D721Med (cell line): ENCODE measurements at places on chromosomes 2 and 18.

- DNase-seq, result no peak
Observed at GRCh38 chr2:168056242-168056787, 191.1 kb downstream of the STK39 start.

- DNase-seq, result no peak
Observed at GRCh38 chr18:46402945-46403344, 254.1 kb downstream of the LOXHD1 start.

DNA sequence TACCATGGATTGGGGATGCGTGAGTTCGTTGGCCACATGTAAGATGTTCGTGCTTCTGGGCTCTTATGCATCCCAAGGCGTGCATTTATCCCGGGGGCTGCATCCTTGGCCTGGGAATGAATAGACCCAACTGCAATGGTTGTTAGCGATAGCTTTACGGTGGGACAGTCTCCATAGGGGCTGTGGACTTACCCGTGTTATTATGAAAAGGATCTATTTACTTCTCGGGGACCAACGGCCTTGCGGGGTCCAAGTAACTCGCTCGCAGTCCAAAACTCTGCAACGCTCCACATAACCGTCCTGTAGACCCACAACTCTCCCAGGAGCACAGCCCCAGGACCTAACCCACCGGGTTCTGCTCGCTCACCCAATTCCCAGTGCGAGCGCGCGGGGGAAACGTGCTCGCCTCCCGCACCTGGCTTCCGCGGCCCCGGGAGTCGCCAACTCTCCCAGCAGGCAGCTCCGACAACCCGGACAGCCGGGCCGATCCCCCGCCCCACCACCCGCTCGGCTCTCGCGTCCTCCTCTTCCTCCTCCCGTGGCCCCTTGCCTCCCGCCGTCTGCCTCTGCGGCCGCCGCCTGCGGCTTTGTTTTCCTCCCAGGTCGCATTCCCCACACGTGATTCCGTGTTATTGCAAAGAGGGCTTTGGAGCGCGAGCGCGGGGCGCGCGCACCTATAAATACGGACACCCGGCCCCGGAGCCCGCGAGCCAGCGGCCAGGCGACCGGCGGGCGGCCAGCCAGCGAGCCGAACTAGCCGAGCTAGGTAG is at the start of gene CABLES1:
Gene CABLES1, plus strand, starts transcription at position 706 of the 770 bp plus-strand sequence. CDS start 278 bp downstream, outside the sequence.
- DNase-seq, result peak; percentile 86

DNA sequence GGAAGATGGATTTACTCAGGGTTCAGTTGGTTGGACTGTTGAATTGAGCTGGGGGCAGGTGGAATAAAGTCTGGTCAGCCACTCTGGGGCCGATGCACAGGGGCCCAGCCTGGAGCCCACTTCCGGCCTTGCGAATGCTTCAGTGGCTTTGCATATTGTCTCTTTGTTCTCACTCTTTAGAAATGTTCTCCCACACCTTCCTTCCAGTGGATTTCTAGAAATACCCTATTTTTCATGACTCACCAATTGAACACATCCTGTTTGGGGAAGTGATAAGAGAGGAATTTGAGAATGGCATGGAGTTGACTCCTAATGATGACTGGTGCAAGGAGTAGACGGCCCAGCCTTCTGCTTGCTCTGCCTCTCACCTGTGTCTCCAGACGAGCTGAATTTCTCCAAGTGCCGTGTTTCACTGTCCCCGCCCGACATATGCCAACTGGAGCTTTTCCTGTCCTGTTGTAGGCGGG is 28.1 kb downstream of the ASAP2 start:
- DNase-seq, result no peak

DNA sequence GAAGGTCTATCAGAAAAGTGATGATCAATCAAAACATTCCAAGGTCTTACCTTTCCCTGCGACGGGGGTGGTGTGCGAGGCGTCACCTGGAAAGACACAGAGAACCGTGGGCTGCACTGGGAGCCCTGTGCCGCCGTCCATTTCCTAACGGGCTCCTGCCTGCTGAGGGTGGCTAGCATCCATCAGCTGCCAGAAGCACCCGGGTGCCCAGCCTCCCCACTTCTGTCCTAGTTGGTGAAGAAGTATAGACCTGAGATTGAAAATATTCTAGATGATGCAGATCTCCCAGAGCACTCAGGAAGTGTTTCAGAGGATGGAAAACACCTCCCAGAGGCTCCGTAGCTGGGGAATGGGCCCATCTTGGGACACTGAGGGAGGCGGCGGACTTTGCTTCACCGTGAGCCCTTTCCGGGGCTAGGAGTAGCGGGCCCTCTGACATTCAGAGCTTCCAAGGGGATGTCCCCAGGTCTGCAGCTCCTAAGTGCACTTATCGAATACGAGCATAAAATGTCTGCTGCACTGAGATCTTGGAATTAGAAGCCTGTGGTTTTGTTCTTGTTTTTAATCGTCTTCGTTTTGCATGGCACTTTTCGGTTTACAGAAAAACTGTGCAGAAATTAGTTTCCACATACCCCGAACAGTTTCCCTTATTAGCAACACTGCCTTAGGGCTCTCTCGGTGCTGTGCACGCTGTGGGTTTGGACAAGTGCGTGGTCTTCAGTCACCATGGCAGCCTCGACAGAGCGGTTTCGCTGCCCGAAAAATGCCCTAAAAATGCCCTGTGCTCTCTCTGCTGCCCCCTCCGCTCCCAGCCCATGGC is 143.5 kb downstream of the MBP start:
- DNase-seq, result no peak

DNA sequence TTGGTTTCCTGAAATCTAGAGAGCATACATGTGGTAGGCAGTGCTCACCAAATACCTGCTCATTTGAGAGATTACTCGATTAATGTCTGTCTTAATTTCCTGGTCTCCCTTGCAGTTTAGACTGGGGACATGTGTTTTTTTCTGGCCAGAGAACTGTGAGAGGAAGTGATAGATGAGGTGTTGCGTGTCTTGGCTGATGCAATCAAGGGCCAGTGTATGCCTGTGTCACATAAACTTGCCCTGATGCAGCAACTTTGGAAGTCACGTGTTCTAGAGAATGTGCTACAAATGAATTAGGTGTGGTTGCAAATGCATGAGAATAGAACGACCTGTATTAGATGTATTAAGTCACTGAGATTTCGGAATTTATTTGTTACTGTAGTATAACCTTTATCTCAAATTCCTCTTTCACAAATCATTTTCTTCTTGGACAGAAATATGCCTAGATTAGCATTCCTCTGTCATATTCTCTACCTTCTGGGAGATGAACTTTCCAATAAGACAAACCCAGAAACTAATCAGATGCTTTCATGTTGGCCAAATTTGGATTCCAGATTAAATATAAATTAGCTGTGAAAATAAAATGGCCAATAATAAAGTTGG is 9.9 kb upstream of the IL1A start:
- DNase-seq, result no peak

GRCh38 chr2:200041639-200042038 is 86.3 kb downstream of the MAIP1 start:
- peak; percentile 22 for DNase-seq

DNA sequence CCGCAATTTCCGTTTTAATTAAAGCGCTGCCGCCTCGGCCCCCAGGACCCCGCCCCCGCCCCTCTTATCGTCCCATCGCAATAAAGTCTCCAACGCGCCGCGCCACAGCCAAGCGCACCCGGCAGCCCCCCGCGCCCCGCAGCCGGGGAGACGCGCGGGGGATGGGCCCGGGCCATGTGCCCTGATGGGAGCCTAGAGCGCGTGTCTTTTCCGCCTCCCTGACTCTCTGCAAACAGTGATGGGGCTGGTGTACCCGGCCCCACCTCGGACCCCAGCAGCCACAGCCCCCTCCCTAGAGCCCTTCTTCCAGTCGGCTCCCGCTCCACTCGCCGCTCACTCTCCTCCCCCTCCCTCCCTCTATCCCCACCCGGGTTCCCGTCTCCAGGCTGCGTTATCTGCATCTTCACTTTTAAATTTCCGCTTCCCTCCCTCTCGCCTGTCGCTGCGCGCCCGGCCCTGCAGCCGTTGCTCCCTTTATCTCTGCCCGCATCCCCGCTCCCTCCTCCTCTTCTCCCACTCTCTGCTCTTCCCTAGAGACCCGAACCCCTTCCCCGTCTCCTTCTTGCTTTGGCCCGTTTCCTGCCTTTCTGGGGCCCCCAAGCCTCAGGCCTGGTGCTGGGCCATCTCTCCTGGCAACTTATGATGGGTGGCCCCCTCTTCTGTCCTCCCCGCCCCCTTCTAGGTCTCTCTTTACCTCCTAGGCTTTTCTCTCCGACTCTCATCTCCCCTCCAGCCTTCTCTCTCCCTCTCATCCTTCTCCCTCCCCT is 524 bp upstream of the FEV start:
- DNase-seq, result peak; percentile 59

DNA sequence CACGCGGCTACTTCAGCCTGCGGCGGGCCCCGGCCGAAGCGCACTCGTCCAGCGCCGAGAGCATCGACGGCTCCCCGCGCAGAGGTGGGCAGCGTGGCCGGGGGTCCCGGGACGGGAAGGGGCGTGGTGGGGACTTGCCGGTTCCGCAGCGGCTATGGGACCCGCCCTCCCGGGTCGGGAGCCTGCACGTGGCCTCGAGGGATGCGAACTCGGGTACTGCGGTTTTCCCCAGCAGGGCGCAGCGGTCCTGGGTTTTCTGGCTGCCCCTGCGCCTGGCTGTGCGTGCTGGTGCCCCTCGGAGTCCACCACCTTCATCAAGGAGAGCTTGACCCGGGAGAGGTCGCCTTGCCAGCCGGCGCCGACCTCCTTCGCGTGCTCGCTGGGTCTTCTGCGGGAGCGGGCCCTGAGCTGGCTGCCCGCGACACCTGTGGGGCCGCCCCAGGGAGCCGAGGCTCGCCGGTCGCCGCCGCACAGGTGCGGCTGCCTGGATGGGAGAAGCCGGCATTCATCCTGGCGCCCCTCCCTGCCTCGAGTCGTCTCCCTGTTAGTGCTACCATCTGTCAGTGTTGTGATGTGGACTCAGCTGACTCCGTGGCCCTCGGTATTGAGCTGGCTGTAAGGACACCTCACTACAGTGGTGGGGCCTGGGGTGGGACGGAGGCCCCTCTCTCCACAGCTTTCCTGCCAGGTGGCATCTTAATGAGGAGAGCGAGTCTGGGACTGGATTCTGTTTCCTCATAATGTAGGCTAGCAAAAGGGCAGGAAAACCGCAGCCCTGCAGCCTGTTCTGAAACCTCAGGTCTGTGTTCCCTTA is 177.3 kb downstream of the AGAP1 start:
- DNase-seq, result no peak

DNA sequence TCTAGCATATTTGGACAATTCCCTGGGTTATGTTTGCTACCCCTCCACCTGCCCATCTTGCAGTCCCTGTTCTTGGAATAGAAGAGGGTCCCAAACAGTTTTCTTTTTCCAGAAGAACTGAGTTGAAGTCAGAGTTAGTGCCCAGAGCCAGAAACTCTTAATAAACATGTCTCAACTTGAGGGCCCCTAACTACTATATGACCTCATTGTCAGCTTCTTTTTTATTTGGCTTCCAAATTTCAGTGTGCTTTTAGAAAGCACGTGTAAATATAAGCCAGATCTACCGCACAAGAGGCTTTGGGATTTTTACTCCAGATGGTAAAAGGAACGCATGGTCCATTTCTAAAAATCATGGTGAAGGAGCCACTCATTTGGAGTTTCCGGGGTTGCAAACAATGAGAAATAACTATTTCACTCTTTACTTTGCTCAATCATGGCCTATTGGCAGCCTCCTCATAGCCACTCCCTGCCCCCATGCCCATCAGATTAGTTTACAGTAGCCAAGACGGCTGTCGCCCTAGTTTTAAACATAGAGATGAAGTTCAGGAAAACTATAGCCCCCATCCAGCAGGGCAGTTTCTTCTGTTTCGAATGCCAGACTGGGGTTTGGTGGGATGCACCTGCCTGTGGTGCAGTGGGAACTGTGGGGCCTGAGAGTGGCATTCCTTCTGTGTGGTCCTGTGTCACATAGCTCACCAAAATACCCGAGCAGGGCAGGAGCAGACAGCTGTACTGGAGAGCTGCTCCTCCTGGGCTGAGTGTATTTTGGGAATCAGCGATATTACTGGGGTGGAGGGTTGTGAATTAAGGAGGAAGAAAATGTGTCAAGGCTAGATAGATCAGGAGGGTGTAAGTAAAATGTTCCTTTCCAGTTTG is 1.7 kb downstream of the MAPRE3 start:
- no peak for DNase-seq

DNA sequence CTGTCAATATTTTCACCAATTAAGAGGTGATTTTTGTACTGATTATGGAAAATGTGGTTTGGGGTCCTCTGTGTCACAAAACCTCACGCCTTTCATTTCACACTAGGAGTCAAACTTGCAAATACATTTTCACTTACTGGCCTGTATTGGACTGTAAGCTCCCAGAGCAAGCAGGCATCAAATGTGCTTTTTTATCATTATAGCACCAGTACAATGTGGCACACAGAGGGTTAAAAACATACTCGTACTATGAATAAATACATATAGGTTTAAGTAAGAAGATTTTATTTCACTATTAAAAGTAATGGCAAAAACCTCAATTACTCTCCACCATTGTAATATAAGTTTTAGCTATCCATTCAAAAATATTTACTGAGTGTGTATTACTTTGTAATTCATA is 56.7 kb downstream of the ABCB11 start:
- DNase-seq, result no peak

- DNase-seq, result no peak
Observed at GRCh38 chr2:3108105-3108504, 269.5 kb downstream of the EIPR1 start.

- DNase-seq, result no peak
Observed at GRCh38 chr2:150619607-150620330, 132.3 kb upstream of the RND3 start.

GRCh38 chr2:163729636-163730273 is 6.1 kb downstream of the FIGN start:
- DNase-seq, result no peak

- DNase-seq, result no peak
Observed at GRCh38 chr2:80256782-80257167, 47.8 kb downstream of the LRRTM1 start.

DNA sequence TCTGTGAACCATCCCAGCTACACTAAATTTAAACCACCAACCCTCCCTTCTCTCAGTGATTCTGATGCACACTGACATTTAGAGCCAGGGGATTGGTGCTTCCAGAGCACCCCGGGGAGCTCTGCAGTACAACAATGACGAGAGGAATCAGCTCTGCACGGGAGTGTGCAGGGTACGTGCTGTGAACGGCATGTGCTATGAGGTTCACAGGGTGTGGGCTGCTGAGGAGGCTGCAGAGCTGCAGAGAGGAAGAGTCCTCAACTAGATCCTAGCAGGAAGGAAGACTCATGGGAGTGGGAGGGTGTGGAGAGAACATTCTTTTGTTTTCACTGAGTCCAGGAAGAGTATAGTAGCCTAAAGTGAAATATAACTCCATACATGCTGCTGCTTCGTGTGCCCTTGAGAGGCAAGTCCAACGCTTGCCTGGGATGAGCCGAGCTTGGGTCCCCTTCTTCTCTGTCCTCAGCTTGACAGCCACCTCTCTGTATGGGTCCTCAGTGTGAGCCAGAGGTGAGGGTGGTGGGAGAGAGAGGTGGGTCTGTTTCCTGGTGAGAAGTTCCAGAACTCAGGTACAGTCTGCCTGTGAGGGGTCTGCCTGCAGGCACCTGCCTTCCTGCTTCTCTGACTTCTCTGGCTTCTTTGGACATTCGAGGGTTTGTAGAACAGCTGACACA is 118.8 kb downstream of the CTIF start:
- DNase-seq, result no peak
